ENCODE measurements at places on chromosomes 12 and 14. TPM values are rescaled to one million over a fixed set of nuclear protein-coding genes. Genes with fewer than 3 reads are reported as not detected.

ZNF385A gene
- total RNA-seq = 1.1 TPM

P2RX2 gene
- total RNA-seq = not detected

- no peak for DNase-seq
Measured at GRCh38 chr12:29733060-29733459, 50.7 kb downstream of the TMTC1 start.

- no peak for DNase-seq
Measured at GRCh38 chr12:90274407-90274806, 565.8 kb upstream of the ATP2B1 start.

GSC gene
- total RNA-seq = not detected

KERA gene
- total RNA-seq = 3.0 TPM

GRCh38 chr14:93115821-93116675, at the start of gene ITPK1:
Gene ITPK1 (minus strand): TSS chr14:93115925. CDS start chr14:93115163, 762 bp downstream.
- DNase-seq = no peak

BBOF1 gene
- total RNA-seq = 8.9 TPM

DNA sequence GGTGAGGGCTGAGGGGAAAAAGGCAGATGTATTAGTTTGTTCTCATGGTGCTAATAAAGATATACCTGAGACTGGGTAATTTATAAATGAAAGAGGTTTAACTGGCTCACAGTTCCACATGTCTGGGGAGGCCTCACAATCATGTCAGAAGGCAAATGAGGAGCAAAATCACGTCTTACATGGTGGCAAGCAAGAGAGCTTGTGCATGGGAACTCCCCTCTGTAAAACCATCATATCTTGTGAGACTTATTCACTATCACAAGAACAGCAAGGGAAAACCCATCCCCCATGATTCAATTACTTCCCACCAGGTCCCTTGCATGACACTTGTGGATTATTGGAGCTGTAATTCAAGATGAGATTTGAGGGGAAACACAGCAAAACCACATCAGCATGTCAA, 1220.9 kb downstream of the GALC start:
- DNase-seq = no peak

- DNase-seq = no peak
Measured at GRCh38 chr12:93003531-93004239, 74.6 kb upstream of the EEA1 start.

GRCh38 chr14:35332517-35333263, 40.5 kb downstream of the PSMA6 start:
- DNase-seq = no peak

GRCh38 chr12:52321418-52321817, 220 bp upstream of the KRT83 start:
- DNase-seq = no peak

- peak; percentile 61 for DNase-seq
Measured at GRCh38 chr12:3604748-3605586, 114.0 kb downstream of the PRMT8 start.

DNA sequence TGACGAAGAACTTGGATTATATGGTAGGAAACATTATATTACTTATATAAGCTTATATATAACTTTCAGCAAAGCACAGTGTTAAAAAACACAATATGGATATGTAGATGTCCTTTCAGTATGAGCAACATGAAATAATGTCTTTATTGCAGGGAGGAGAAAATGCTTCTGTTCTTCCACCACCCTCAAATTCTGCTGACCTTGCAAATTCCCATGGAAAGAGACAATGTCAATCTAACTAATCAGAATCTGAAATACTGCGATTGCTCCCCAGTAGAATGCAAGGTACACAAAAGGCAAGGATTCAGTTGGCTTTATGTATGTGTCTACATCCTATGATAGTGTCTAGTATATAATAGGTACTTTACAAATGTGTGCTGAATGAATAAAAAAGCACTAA, 26.4 kb downstream of the MGAT4C start:
- no peak for DNase-seq

- DNase-seq = no peak
Measured at GRCh38 chr12:126545411-126545810, 1480.2 kb downstream of the AACS start.

PZP gene
- not detected for total RNA-seq

CLEC7A gene
- 4.5 TPM for total RNA-seq

ANO4 gene
- 75.5 TPM for total RNA-seq

GRCh38 chr12:46265734-46266133, 3.1 kb downstream of the SLC38A1 start:
- no peak for DNase-seq

DNA sequence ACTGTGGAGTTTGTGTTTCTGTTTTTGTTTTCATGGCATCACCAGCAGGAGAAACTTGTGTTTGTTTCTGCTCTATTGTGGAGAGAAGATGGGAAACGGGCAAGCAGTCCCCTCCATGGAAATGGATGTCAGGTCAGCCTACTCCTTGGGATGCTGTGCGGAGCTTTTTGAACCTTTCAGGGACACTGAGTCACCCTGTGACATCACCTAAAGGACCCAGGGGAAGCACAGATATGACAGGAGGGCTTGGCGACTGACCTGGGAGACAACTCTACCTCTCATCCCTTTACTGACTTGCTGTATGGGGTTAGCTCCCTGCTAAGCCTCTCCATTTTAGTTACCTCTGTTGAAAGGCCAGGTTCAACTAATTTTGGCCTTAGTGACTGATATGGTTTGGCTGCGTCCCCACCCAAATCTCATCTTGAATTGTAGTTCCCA, 706.9 kb upstream of the TMEM132C start:
- no peak for DNase-seq

GRCh38 chr12:100789146-100789545, 5.4 kb upstream of the ANO4 start:
- no peak for DNase-seq

DNA sequence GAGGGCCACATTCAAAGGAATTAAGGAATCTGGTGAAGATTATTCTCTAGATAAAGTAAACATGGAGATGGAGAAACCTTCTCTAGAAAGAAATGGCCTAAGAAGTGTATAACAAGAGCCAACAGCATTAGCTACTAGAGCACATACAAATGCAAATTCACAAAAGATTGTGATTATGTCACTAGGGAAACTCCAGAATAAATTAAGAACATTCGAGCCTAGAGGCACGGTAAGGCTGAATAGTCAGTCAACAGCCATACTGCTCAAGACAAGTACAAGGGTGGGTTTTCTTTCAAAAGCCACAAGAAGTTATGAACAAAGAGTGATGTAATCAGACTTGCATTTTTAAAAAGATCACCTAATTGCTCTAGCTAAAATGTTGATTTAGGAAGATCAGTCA, 25.4 kb downstream of the PPP4R3A start:
- no peak for DNase-seq

DNA sequence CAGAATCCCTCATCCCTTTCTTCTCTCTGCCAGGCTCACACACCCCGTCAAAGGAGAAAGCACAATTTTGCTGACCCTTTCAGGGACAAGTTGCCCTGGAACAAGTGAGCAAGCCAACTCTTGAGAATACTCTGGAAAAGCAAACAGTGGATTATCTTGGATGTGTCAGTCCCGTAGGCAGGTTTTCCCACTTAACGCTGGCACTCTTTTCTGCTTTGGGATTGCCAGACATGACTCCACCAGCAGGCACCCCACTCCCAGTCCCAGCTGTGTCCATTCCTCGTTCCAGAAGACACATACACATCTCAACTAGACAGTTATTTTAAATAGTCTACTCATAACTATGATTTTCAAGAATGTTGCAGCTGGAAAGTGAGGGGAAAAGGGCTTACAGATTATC, 145.5 kb upstream of the CDKN3 start:
- no peak for DNase-seq

ATN1 gene
- 9.2 TPM for total RNA-seq

DNA sequence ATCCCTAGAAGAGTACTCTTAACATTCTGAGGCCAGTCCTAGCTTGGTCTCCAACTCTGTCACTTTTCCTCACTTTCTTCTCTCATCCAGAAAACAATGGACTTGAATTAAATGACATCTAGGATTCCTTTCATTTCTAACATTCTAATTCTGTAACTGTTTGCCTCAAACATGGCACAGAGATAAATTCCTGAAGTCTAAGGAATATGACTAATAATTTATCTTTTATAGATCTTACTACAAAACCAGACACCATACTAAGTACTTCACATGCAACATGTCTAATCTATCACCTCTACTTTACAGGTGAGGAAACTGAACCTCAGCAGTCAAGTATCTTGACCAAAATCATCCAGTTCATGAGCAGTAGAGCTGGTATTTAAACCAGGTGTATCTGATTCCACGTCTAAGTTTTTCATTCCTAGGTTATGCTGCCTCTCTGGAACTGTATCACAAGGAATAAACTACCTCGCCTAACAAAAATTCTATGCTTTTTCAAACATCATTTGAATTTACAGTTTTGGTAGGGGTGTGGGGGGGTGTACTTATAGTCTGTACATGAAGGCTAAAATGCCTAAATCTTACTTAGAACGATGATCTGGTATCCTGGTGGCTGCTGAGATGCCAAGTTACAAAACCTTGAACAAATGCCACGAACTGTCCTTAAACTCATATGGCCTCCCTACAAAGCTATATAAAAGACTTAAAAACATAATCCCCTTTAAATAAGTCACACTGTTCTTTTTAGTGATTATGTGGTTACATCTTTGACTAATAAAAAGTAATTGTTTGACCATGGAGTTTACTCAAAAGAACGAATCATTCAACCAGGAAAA, 41.6 kb downstream of the ATXN2 start:
- DNase-seq = no peak

DNA sequence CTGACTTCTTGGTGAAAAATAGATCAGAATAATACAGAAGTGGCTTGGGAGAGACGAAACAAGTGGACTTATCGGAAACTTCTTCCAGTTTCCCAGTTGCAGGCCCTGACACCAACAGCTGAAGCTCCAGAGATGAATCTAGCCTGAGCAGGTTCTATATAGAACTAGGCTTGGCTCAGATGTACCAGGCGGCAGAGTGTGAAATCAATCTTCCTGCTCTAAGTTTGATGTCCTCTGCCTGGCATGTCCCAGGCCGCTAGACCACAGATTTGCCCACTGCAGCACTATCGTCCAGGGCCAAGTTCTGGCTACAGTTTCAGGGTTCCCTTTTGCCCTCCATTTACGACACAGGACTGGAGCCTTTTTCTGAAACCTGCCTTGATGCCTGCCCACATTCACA, 91.3 kb upstream of the PLEKHA5 start:
- DNase-seq = no peak

NR4A1 gene
- 5.8 TPM for total RNA-seq

AICDA gene
- total RNA-seq = not detected

- no peak for DNase-seq
Measured at GRCh38 chr12:115166698-115167315, 482.8 kb upstream of the TBX3 start.

- no peak for DNase-seq
Measured at GRCh38 chr12:46914336-46914735, 88.5 kb upstream of the SLC38A4 start.

ASPG gene
- total RNA-seq = 0.94 TPM

DNA sequence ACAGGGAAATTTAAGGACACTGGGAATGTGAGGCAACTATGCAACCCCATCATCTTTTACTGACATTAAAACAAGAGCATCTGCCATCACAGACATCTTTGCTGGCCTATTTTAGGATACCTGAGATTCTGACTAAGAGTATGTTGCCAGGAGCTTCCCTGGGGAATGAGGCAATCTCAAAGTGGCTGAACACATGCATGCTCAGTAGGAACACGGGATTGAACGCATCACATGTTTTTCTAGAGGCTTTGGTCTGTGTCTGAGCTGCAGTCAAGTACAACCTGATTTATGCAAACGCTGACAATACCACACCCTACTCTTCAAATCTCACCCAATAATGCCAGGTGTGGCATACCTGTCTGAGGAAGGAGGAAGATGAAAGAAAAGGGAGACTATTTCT, 416.5 kb downstream of the NELL2 start:
- DNase-seq = no peak

DNA sequence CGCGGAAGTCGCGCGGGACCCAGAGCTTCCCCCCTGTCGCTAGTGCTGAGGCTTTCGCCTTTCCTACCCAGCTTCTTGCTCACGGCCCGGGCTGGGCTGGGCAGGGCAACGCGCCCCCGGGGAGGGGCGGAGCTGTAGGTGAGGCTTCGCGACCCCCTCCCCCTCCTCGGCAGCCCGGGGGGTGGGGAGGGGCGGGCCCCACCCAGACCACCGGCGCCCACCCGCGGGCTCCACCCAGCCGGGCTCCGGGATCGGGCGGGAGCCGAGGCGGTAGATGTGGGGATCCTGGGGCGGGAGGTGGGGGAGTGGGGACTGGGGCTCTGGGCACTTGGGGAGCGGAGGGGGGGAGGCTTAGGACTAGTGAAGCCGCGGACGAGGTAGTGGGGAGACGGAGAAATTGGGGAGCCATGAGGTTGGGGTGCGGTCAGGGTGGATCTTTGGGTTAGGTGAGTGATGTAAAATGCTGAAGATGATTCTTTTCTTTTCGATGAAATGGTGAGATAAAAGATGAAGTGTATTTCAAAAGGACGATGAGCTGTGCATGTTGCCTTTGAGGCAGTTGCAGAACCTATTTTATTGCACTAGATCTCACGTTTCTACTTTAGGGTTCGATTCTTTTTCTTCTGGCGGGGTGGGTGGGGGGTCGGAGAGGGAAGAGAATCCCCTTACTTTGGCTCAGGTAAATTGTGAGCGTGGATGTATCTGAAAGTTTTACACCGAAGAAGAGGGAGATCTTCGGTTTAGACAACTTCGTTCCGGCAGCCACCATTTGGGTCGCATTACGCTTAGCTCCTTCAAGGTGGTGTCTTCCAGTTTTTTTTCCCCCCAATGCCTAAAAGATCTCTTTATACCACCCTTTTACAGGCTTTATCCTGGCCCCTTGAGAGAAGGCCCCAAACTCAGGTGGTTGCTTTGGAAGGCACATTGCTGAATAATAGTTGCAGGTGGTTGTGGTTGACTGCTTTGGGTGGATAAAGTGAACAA, 619 bp downstream of the ERC1 start:
- DNase-seq = peak; percentile 59

- DNase-seq = no peak
Measured at GRCh38 chr14:32217301-32217700, 14.2 kb upstream of the RNU6-8 start.

- DNase-seq = no peak
Measured at GRCh38 chr12:119204671-119205285, 26.0 kb downstream of the HSPB8 start.

- no peak for DNase-seq
Measured at GRCh38 chr12:44127966-44128710, 292.3 kb downstream of the TMEM117 start.

DNA sequence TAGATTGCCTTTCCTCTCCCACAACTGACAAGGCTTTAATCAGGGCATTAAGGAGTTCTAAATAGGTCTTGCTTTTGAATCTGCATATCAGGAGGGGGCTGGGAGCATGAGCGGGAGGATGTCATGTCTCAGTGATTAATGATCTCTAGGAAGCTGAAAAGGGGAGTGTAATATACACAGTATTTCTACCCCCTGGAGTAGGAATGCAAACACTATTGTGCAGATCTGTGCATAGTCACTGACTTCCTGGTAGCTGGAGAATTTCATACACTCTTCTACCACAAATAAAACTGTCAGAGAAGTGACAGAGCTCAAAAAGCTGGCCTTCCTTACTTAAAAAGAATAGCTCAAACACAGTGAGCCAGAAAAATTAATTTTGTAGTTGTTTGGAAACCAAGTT, 65.8 kb downstream of the RIC8B start:
- no peak for DNase-seq

POTEM gene
- total RNA-seq = not detected
